ENCODE measurements at places on chromosomes 4 and X.

- DNase-seq: no peak
Measured at GRCh38 chr4:88900432-88900831, 156.6 kb downstream of the FAM13A start.

DNA sequence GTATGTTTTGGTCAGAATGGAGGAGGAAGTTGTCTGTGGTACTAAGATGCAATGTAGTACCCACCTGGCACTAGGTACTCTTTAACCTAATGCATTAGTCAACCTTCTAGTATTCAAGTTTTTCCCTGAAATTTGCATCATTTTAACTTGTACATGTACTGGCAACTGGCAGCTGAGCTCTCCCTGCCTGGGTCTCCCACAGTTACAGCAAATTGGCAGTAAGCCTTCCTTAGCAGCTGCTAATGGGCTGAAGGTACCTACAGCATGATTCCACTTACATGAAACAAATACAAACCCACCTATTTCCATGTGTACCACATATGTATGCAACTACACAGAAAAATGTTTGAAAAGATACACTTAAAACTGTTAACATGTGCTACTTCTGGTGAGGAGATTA, 8.1 kb upstream of the KLHL2 start:
- DNase-seq: no peak

GRCh38 chr4:54096295-54096962, 3.5 kb upstream of the GSX2 start:
- DNase-seq: no peak

DNA sequence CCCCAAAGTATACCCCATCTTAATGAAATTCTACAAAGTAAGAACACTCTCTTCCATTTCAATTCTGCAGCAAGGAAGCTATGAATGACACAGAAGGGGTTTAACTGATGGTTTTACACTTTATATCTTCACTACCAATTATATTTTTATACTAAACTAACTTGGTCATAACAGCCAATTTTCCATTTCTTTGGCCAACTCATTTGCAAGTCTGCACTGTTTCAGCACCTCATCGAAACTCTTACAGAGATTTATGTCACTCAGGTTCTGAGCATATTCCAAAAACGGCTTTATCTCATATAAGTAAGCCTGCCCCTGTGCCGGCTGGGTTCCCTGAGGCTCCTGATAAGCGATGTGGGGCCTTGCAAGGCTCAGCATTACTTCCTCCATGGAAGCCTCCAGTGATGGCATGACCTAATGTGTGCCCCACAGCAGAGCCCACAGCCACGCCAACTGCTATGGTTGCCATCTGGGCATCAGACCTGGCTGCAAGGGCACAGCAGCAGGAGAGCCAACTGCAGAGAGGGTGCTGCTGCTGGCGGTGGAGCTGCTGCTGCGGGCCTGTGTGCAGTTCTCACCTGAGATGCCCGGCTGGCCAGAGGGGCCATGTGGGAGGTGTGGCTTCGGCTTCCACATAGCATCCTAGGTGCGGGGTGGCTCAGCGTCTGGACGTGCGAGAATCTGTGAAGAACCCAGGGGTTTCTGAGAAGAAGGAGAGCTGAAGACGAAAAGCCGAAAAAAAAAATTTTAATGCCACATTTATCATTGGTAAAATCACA, 13.4 kb upstream of the IBSP start:
- no peak for DNase-seq

- no peak for DNase-seq
Measured at GRCh38 chr4:159543831-159544230, 441.0 kb downstream of the RAPGEF2 start.

GRCh38 chrX:44506678-44507077, 36.0 kb downstream of the FUNDC1 start:
- DNase-seq: no peak

DNA sequence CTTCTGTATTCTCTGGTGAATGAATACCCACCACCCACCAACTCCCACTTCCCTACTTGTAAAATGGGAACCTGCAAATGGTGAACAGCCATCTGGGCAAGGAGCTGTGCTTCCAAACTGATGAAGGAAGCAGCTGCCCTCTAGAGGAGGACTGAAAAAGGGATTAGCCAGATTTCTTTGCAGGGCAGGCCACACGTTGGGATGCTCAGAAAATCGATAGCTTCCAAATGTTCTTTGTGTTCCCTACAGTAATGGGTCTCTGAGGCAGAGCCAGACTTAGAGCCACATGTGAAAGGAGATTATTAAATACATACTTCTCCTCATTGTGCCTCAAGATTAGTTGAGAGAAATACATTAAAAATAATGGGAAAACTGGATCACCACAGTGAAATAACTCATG, 39.3 kb upstream of the LPAR4 start:
- DNase-seq: no peak

GRCh38 chr4:103634236-103634635, 85.5 kb downstream of the TACR3 start:
- no peak for DNase-seq

GRCh38 chrX:32137525-32137924, 1065.7 kb upstream of the FTHL17 start:
- no peak for DNase-seq

DNA sequence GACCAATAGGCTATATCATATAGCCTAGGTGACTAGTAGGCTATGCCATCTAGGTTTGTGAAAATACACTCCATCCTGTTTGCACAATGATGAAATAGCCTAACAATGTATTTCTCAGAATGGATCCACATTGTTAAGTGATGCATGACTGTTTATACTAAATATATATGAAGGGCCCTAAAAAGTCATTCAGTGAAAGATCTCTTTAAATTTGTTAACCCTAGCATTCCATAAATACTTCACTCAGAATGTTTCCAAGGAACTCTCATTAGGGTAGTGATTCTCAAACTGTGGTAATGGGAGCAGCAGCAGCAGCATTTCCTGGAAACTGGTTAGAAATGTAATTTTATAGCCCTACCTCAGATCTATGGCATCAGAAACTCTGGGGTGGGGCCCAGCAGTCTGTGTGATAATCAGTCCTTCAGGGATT, 74.9 kb downstream of the PRRG1 start:
- no peak for DNase-seq

GRCh38 chrX:138651494-138651893, 60.0 kb downstream of the FGF13 start:
- no peak for DNase-seq

- DNase-seq: no peak
Measured at GRCh38 chrX:12966151-12966550, 8.8 kb upstream of the TMSB4X start.

DNA sequence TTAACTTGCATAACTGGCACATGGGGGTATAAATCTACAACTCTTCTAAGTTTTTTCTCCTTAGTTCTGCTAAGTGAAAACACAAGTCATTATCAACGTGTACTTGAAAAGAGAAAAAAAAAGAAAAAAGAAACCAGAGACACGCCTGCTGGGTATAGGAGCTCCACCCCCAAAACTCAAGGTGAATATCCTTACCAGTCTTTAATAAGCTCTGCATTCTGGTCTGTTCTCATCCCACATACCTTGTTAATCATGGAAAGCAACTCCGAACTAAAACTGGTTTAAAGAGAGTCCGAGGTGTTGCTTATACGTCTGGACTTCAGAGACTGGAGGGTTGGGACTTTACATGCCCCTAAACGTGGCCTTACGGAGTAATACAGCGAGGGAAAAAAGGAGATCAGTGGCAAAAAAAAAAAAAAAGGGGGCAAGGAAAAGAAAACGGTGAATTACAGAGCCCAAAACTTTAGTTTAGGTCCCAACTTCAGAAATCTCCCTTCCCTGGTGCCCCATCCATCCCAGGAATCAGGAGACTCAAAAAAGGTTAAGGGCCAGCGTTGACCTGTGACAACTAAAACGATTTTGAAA, 1.0 kb downstream of the PGRMC2 start:
- DNase-seq: no peak

DNA sequence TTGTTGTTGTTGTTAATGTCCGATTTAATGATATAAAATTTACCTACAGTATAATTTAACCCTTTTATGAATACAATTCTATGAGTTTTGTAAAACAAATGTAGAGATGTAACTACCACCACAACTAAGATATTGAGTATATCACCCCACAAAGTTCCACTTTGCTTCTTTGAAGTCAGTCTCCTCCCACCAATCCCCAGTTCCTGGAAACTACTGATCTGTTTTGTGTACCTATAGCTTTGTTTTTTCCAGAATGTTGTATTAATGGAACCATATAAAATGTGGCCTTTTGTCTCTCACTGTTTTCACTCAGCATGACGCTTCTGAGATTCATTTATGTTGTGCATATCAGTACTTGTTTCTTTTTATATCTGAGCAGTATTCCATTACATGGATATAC, 52.3 kb upstream of the FAM9C start:
- no peak for DNase-seq

DNA sequence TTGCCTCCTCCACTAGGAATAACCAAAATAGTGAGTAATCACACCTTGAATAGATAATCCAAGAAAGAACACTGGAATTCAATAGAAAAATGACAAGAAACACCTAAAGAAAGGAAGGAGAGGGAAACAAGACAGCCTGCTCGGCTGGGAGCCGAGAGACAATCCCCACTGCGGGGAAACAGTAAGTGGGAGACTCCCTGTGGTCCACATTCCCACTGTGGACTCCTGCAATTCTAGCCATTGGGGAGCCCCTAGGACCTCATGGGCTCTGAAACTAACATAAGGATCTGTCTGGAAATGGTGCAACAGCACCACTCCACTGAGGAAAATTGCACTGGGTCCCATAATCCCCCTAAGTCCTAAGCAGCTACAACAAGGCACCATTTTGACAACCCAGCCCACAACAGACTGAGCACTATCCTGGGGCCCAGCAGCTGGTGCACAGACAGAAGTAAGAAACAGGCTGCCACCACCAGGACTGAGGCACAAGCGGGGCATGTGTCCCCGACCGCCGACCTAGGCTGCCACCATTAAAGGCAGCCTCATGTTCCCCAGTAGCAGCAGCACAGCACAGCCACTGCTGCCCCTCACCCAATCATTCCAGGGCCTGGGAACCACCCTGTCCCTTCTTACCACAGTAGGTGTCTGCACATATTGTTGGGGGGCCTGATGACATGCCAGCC, 14.2 kb downstream of the LRBA start:
- no peak for DNase-seq

GRCh38 chr4:183670251-183670650, 11.2 kb downstream of the TRAPPC11 start:
- DNase-seq: no peak

DNA sequence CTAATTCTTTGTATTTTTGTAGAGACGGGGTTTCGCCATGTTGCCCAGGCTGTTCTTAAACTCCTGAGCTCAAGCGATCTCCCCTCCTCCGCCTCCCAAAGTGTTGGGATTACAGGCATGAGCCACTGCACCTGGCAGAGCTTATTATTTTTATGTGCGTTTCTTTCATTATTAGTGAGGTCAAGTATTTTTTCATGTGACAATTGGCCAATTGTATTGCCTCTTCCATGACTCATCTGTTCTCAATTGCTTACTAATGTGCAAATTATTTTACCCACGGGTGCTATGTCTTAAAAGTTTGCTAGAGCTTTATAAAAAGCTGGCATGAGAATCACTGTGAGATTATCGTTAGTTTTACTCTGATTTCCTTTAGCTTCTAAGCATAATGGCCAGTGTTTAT, 13.0 kb upstream of the ARX start:
- DNase-seq: no peak

GRCh38 chrX:4572691-4573090, 859.2 kb upstream of the PRKX start:
- DNase-seq: no peak

DNA sequence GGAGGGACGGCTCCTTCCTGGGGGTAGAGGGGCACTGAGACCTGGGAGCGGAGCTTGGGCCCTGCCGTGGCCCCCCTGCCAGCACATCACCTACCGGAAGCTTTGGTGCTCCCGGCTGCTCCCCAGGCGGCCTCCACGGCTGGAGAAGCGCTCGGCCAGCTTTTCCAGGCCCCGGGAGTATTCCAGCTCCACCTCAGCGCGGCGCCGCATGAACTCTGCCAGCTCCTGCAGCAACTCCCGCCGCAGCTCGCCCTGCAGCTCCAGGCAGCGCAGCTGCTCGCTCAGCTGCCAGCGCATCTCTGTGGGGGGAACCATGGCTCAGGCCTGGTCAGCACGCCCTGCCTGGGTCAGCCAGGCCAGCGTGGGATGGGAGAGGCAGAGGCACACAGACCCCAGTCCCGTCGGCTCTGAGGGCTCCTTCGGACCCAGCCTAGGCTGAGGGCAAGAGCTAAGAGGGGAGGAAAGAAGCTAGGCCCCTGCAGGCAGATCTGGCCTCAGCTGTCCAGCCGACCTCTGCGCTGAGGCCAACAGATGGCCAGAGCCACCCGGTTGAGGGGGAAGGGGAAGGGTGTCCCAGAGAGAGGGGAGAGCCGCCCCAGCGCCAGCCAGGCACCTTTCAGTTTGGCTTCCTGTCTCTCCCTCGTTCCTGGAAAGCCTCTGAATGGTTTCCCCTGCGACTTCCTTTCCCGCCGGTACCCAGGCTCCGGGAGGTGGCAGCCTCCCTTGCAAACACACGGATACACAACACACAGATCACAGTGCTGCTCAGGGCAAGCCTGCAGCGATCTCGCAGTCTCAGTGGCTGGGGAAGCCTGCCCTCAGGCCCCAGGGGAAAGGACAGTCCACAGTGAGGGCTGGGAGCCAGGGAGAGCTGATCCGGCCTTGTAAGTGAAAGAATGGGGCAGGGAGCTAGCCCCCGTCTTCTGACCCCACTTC, 4.3 kb downstream of the ARHGAP4 start:
- DNase-seq: no peak

DNA sequence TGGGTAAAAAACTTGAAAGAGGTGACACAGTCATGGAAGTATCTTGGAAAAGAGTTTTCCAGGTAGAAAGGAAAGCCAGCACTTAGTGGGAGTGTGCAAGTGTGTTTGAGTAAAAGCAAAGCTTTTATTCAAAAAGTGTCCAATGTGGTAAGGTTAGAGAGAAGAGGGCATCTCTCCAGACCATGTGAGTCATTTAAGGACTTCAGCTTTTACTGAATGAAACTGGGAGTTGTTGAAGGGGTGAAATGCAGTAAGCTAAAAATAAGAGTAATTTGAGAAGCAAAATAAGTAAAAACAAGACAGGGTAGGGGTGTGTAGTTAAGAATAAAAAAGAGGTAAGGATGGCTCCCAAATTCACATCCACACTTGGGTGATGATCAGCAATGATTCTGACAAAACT, 238.9 kb downstream of the SLC7A11 start:
- DNase-seq: no peak

DNA sequence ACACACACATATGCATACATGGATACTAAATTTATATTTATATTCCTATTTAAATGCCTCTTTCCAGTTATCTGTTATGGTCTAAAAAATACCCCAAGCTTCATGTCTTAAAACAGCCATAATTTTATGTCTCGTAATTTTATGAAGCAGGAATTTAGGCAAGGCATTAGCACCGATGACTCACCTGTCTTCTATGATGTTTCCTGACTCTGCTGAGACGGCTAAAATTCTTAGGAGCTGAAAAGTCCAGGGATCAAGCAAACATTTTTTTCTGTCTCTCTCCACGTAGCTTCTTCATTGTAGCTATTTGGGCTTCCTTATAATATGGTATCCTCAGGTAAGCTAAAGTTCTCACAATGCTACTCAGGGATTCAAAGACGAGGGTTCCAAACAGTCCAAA, 930.3 kb downstream of the STIM2 start:
- no peak for DNase-seq

DNA sequence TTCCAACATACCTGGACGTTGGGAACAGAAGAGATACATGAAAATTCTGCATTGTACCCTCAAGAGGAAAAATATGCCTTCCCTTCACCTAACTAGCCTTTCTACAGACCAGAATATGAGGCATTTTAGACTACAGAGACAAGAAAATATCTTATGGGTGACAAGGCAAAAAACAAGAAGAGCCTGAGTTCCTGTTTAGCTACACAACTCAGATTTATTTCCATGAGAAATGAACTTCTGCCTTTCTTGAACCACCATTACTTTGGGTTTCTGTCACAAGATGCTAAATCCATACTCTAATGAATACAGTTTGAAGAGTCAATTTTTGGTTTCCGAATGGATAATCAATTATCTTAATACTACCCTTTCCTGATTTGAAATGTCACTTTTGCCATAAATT, 18.7 kb downstream of the RCHY1 start:
- no peak for DNase-seq

All from left renal cortex interstitium (tissue), 4 donors.